ENCODE measurements at places on chromosomes 6 and 20.

- no peak for DNase-seq
Observed at GRCh38 chr20:4045741-4046140, 30.4 kb upstream of the RNF24 start.

DNA sequence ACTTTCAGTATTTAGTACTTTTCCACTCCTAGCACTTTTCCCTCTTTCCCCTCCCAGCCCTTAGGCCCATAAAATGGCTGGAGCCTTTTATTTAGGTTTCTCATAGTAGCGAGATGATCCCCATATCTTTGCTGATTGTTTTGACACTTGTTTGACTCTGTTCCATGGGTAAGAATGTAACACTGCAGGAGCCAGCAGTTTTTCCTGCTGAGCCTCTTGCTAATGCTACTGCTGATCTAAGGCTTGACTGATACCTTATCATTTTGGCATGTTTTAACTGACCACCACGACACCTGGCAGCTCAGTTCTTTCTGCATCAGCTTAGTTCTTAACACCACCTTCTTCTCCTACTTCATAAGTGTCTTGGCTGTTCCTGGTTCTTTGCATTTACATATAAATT, 29.6 kb downstream of the ZKSCAN8 start:
- DNase-seq = no peak

DNA sequence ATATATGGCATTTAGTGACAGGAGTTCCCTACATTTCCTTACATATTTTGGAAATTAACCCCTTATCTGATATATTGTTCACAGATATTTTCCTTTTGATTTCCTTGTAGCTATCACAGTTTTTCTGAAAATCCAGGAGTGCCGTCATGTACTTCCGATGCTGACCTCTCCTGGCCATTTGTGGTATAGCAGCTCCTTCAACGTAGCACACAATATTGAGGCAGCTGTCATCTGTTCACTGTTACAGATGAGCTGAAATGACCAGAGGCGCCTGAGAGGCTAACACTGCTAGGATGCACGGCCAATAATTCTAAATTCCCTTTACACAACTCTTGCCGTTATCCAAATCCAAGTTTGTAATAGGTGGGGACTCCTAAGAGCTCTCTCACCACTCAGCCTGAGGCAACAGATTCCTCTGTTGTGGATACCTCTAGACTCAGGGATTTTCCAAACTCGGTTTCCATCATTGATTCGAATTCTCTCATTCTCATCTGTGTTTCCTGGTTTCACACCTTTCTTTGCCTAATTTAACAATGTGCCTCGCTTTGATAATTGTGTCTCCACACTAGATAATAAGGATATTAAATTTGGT, 53.0 kb downstream of the MMUT start:
- DNase-seq = peak; percentile 49

DNA sequence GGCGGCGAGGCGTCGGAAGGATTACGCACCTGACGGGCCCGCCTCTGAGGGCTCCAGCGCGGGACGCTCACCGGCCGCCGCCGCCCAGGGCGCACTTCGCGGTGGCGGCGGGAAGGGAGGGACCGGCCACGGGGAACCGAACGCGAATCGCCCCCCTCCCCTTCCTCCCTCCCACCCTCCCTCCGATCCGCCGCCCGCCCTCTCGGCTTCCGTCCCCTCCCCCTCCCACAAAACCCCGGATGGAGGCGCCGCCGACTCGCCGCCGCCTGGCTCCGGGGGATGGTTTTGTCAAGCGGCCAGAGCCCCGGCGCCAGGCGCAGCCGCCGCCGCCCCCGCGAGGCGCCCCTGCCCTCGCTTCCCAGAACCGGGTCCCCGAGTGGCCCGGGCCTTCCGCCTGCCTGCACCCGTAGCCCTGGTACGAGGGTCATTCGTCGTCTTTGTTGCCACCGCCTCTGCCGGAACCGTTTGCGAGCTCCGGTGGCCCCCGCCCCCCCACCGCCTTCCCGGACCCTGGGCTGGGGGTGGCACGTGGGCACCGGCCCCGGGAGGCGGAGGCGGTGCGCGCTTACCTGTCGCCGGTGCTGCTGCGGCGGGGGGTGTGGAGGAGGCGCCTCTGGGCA, 398 bp downstream of the ZBTB2 start:
- no peak for DNase-seq

- no peak for DNase-seq
Observed at GRCh38 chr20:11591965-11592364, 325.7 kb upstream of the BTBD3 start.

- no peak for DNase-seq
Observed at GRCh38 chr20:34452281-34452982, 63.8 kb upstream of the DYNLRB1 start.

GRCh38 chr20:38007526-38007925, 25.7 kb downstream of the TTI1 start:
- no peak for DNase-seq

DNA sequence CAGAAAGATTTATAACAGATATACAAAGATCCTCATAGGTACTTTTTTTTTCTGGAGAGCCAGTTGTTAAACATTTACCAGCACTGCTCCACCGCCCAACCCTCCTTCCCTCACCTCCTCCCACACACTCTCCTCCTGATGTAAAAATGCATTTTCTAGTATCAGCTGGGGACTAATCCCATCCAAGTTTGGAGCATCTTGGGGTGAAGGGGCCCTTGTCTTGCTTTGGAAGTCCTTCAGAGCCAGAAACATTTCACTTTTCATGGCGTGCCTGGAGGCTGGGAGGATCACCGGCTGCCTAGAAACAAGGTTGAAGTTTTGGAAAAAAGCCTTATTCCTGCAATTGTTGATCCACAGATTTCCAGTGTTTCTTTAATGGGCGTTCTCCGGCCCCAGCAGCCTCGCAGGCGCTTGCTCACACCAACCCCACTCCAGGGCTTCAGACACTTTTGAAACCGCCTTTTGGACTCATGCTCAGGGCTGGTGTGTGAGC, 165.1 kb upstream of the AFDN start:
- no peak for DNase-seq

- peak; percentile 45 for DNase-seq
Observed at GRCh38 chr6:81752921-81753710, 635 bp upstream of the TENT5A start.

DNA sequence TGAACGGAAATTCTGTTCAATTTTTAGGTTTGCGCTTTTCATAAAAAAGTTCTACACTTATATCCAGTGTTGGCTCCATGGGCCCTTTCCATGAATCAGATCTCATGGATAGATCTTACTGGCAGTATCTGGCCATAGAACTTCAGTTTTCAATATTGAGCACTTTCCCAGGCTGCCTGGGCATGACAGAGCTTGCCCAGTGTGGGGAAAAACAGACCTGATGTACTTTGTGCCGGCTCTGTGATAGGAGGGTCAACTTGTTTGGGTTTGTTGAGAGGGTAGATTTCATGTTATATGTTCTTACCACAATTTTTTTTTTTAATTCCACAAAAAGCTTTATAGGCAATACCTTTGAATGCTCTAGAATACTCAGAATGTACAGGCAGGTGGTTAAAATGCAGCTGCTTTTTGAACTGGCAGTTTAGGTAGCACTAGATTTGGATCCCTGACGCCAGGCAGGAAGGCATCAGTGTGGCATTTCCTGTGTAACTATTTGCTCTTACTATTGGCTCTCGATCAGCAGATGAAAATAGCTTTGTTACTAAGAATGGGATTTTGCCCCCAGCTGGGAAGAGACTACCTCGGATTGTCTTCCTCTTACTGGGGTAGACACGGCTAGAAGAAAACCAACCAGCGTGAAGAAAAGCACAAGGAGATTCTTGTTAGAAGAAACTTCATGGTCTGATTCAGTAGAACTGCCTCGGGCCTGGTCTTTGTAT, 404.9 kb upstream of the SOX4 start:
- DNase-seq = no peak

- DNase-seq = peak; percentile 30
Observed at GRCh38 chr6:54717849-54718455, 128.6 kb upstream of the FAM83B start.

DNA sequence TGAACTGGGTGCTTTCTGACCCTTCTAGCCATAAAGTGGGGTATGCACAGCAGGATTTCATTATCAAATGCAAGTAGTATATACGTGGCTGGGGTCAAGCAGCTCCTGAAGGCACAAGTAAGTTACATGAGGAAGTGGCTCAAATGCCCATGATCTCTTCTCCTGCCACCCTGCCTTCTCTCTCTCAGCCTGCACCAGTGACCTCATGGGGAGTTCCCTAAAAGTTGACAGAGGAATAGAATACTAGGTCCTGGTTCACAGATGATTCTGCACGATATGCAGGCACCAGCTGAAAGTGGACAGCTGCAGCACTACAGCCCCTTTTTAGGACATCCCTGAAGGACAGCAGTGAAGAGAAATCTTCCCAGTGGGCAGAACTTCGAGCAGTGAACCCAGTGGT, 282.0 kb downstream of the BCKDHB start:
- no peak for DNase-seq

DNA sequence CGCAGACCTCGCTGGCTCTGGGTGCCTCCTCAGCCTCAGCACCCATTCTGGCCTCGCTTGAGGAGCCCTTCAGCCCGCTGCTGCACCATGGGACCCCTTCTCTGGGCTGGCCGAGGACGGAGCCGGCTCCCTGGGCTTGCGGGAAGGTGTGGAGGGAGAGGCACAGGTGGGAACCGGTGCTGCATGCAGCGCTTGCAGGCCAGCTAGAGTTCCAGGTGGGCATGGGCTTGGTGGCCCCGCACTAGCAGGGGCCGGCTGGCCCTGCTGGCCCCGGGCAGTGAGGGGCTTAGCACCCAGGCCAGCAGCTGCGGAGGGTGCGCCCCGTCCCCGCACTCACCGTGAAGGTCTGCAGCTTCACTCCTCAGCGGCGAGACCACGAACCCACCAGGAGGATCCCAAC, 30.4 kb downstream of the DEFB114 start:
- DNase-seq = no peak

DNA sequence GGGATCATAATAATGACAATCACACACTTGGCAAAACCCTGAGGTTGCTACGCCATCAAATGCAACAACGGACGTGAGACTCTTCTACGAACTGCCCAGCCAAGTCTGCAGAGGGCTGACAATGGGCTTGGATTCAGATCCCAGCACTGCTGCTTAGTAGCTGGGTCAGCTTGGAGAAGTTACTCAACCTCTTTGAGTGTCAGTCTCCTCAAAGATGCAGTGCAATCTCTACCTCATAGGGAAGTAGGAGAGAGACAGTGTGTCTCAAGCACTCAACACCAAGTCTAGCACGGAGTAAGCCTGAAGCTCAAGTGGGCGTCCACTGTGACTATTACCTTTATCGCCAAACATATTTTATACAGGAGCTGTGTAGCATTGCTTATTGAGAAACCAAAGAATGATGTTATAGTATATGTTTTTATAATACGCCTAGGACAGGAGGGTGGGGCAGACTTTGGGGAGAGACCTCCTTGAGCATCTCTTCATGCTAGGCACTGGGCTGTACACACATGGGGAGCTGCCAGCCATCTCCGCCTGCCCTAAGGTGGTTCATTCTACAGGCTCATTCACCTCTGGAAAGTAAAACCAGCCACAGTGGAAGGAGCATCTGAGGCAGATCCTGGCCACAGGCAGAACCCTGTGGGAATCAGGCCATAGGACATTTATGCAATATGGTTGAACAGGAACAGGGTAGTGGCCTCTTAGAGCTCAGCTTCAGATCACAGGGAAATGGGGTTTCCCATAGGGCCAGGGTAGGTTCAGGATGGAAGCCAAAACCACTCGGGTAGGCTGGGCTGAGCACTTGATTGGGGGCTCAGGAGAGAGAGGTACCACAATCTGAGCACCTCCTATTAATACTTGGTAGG, 160.2 kb downstream of the MRPL14 start:
- DNase-seq = no peak

DNA sequence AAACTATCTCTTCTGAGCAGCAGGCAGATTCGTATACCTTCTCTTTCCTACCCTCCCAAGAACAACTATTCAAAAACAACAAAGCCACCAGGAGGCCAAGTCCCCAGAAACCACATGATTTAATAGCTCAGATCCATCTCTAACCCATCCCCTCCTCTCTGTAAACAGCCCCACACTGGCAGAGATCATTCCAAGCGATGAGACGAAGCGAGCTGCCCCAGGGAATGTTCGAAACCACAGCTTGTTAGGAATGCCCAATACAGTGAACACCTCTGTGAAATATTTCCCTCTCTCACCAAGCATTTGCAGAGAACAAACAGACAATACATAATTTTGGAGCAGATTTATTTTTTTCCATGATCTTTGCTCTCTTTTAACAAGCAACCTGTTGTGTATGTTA, 231.8 kb downstream of the SOD2 start:
- no peak for DNase-seq

DNA sequence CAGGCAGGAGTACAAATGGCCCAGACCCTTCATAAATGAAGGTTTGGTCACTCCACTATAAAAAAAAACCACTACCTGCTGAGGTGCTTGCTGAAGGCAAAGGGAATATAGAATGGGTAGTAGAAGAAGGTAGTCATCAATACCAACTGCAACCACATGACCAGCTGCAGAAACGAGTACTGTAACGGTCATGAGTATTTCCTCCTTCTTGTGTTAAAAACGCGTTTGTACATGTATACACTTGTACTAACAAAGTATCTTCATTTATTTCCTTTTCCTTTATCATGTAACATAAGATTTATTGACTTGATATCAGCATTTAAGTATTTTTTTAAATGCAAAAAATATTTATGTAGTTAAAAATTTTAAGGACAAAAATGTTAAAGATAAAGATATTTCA, 238.6 kb downstream of the TFAP2B start:
- DNase-seq = no peak

DNA sequence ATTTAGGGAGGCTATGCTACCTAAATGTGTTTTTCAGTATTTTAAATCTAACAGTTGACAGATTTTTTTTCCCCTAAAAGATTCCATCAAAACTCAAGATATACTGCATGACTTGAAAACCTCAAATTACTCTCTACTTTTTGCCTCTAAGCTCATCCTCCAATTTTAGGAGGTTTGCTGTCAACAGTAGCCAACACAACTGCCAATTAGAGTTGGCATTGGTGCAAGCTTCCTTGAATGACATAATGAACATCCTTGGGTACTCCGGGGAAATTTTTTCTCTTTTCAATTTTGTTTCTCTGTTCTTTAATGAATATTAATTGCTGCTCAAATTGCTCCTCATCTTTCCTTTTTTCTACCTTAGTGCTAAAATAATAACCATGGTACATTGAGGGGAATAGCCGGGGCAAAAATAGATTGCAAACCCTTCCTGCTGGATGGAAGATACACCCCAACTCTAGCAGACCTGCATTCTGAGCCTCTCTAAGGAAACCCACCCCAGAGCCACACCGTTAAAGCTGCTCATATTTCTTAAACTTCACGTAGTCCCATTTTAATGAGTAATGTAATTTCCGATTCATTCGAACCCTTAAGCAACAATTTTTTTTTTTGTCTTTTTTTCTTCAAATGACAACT, 34.3 kb downstream of the SLC22A23 start:
- no peak for DNase-seq

DNA sequence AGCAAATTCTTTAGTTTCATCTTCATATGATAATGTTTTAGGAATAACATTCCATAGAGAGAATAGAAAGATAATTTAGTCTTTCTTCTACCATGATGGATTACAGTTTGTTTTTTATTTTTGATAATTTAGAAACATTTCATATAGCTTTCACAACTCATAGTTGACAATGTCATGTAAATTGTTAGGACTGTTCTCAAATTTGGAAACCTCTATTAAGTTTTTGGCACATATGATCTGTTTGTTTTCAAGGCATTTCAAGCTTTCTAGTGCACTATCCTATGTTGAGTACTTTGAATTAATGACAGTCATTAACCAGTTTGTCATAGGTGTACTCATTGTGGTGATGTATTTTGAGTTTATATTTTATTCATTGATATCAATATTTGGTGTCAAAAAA, 10.7 kb upstream of the TFB1M start:
- DNase-seq = no peak
